ENCODE measurements at places on chromosomes 3 and 15.

GRCh38 chr3:32208447-32208846 lies 30.0 kb upstream of the CMTM8 start:
- DNase-seq = no peak

DNA sequence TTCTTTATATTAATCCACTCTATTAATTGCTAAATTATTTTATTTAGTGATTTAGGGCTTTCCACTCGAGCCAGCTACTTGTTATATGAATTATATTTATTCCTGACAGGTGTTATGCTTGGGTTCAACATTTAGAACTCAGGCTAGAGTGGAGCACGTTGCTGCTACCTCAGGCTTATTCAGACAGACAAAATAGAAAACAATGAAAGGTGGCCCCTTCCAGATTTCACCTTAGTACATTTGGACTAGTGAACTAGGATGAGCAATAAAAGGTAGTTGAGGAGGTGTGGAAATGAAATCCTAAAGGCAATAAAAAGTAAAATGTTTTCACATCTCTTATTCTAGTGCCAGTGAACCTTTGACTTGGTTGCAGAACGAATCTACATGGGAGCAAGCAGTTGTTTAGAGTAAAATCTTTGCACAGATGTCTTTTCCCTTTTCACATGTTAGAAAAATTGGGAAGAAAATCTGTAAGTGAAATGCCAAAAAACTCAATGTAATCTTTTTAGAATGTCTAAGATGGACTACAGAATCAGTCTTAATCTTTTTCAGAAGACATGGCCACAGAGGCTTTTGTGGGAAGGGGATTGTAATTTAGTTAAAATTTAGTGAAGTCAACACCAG lies 63.8 kb downstream of the AKAP13 start:
- no peak for DNase-seq

DNA sequence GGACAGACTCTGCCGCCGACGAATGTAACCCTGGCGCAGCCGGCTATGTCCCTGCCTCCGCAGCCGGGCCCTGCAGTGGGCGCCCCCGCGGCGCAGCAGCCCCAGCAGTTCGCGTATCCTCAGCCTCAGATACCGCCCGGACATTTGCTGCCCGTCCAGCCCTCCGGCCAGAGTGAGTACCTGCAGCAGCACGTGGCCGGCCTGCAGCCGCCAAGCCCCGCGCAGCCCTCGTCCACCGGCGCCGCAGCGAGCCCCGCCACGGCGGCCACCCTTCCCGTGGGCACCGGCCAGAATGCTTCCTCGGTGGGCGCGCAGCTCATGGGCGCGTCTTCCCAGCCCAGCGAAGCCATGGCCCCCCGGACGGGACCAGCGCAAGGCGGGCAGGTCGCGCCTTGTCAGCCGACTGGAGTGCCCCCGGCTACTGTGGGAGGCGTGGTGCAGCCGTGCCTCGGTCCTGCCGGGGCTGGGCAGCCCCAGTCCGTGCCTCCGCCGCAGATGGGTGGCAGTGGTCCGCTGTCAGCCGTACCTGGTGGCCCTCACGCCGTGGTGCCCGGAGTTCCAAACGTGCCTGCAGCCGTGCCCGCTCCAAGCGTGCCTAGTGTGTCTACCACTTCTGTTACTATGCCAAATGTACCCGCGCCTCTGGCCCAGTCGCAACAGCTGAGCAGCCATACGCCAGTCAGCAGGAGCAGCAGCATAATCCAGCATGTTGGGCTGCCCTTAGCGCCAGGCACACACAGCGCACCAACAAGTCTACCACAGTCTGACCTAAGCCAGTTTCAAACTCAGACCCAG lies 2.4 kb downstream of the TSC22D2 start:
- no peak for DNase-seq

DNA sequence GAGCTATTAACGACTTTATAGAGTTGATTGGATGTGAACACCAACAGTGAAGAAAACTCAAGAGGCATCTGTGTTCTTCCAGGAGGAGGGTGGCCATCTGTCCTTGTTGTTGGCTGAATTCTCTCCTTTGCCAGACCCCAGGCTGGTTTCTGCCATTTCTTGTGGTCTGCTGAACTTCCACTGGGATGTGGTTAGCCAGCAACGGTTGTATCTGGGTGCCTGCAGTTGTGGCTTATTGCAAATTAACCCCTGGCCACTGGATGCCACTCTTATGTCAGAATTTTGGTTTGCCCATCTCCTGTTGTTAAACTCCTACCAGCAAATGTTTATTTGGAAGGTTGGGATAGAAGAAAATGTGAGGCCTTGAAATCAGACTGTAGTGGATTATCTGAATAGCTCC lies 163.6 kb upstream of the TBC1D5 start:
- no peak for DNase-seq

GRCh38 chr15:68305420-68305871 lies 27.9 kb downstream of the FEM1B start:
- DNase-seq = no peak

GRCh38 chr15:74424901-74425528 lies 8.7 kb downstream of the SEMA7A start:
- no peak for DNase-seq

DNA sequence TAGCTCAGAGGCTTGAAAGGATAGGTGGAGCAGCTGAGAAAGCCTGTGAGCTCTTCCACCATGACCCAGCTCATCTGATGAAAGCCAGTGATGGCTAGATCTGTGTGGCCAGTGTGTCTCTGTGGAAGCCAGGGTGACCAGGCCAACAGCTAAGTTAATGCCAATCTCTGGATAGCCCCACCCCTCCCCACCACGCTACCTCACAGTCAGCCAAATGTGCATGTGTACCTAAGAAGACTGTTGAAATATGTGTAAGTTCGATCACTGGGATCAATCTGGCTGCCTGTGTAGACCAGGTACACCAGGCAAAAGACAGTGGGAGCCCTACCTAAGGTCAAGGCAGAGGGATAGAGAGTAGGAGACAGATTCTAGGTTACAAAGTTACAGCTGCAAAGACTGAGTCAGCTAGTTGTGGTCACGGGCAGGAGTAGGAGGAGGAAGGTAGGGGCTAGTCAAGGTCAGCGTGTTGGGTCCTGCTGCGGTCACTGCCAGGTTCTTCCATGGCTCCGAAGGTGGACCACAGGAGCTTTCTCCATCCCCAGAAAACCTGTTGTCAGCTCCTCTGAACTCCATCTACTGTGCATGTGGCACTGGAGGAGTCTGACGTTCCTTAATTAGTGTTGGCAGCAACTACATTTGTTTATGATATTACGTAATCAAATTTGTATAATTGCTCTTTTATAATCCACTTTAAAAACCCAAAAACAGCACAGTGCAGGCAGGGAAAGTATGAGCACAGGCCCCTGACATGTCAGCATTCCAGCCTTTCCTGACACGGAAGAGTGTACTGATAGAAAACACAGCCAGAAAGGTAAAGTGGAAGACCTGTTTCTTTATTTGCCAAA lies 318.0 kb downstream of the CLSTN2 start:
- DNase-seq = no peak
